ENCODE measurements at places on chromosomes 13 and 19. TPM values are rescaled to one million over a fixed set of nuclear protein-coding genes. Genes with fewer than 3 reads are reported as not detected.

Gene PRTN3
- total RNA-seq: not detected

Gene LILRB4
- total RNA-seq: not detected

Gene PEAK3
- not detected for total RNA-seq

Gene ZNF846
- total RNA-seq: 3.9 TPM

- DNase-seq: no peak
- H3K36me3 ChIP-seq: no peaks in the 10 kb centered on the region
- H3K27me3 ChIP-seq: no peaks in the 10 kb centered on the region
- no peak overlapping the region for H3K4me3 ChIP-seq
- H3K27ac ChIP-seq: no peak overlapping the region
These were observed 342.6 kb downstream of the MZT1 start for GRCh38 chr13:72384879-72385278.

DNA sequence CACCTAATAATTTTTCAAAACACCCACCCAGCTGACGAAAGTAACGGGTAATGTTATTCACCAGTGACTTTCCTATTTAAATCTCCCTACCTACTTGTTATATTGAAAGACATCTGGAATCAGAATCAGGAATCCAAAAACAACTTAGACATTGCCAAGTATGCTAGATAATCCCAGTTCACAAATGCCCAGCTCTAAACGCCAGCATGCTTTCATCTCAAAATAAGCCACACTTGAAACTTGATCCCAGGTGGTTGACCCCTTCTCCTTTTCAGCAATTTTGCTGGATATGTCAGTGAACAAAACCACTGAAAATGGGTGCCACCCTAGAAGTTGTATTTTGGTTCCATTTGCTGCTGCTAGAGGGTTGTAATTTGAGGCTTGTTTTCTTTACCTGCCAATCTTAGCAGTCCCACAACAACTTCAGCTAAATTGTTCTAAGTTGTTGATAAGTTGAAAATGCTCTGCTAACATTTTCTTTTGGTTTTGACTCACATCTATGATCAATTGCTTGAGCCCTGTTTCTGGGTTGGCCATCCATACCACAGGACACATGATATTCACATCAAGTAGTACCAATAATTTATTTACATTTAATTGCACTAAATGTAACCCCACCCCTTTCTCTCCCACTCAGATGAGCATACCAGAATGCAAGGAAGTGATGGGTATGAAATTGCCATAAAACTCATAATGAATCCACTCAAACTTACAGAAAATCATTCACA is 66.4 kb downstream of the DCT start:
- peaks cover 9% of the 10 kb centered on the region for H3K4me1 ChIP-seq
- H3K4me3 ChIP-seq: no peak overlapping the region
- no peak overlapping the region for H3K27ac ChIP-seq

DNA sequence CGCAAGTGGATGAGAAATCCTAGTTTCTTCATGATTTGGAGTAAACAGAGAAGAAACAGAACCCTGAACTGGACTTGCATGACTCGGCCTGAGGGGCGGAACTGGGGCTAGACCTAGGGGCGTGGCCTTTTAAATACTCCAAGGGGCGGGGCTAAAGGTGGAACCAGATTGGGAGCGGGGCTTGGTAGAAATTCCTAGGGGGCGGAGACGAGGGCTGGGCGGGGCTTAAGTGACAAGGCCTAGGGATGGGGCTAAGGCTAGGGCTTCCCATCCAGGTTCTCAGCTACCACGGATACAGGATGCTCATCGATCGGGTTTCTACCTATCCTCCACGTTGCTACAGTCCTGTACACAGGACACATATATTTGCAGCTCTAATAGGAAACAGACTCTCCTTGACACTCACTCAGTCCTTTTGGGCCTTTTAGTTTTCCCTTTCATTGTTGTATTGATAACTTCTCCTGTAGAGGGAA is 372 bp upstream of the ZNF699 start:
- H3K36me3 ChIP-seq: peaks cover 19% of the 10 kb centered on the region
- no peak for DNase-seq
- peak overlapping the region; percentile 92 for H3K4me3 ChIP-seq
- peak overlapping the region; percentile 89 for H3K27ac ChIP-seq

GRCh38 chr13:60019119-60019993 is 144.4 kb downstream of the DIAPH3 start:
- peaks cover 2% of the 10 kb centered on the region for H3K36me3 ChIP-seq
- DNase-seq: no peak

All from activated CD4-positive, alpha-beta memory T cell treated with anti-CD3 and anti-CD28 coated beads for 36 hours (primary cell).